ENCODE measurements at places on chromosomes 2 and 18. TPM values are rescaled to one million over a fixed set of nuclear protein-coding genes. Genes with fewer than 3 reads are reported as not detected.

GRCh38 chr2:86260978-86261377 lies 61.7 kb downstream of the MRPL35 start:
- no peak for DNase-seq

- no peak for DNase-seq
Measured at GRCh38 chr2:119431155-119431975, at the start of gene TMEM37. Gene TMEM37 (plus strand): TSS chr2:119431854. CDS start chr2:119431904, 50 bp downstream.

DNA sequence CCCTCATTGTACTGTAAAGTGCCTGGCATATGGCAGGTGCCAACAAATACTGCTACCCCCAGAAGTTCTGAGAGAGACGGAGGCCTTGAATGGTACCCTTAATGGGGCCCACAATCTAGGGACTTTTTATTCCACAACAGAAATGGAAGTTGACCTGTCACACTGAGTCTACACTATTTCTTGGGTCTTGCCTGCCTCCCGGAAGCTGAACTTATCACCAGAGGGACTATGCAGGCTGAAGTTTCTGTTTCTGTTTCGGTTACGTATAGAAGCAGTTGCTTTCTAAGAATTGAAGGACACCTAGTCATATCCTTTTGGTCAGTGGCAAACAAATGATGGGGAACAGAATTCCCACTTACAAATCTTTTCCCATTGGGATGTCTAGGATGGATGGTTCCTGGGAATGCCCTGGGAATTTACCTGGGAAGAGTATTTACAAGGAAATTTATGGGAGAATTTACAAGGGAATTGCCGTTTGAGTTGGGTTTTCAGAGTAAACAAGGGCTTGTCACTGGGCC lies 74.2 kb downstream of the HS1BP3 start:
- no peak for DNase-seq

The PDE1A gene
- total RNA-seq, result 14.5 TPM

- no peak for DNase-seq
Measured at GRCh38 chr18:66601649-66602048, 2.2 kb downstream of the CDH19 start.

DNA sequence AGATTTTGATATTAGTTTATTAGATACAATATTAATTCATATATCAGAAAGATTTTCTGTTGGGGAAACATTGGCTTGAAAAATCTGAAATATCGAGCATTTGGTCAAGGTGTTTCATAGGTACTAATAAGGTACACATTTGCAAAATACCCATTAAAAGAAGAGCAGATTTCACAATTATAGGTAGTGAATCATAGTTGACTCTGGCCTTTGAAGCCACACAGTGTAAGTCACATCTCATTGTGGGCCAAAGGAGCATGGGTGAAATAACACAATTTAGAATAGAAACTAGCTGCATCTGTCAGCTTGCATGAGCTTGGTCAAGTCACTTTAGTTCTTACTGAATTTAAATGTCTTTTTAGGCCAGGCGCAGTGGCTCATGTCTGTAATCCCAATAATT lies 4.9 kb downstream of the KDM3A start:
- DNase-seq, result no peak

DNA sequence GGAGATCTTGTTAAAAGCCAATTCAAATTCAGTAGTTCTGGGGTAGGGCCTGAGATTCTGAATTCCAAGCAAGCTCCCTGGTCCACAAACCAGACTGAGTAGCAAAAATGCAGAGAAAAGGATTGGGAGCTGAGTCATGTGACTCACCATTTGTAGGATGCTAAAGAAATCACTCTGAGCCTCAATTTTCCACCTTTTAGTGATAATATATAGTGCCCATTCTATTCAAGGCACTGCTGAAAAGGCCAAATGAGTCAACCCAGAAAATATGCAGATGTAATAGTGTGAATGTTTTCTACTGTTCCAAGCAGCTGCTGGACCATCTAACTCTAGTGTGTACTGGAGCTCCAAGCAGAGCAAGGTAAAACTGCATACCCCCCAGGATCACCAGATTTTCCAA lies 47.2 kb downstream of the SLC14A2 start:
- DNase-seq, result no peak

GRCh38 chr2:164981217-164981990 lies 26.1 kb upstream of the SLC38A11 start:
- DNase-seq, result no peak

The CFC1B gene
- not detected for total RNA-seq

The GPR45 gene
- total RNA-seq, result not detected

DNA sequence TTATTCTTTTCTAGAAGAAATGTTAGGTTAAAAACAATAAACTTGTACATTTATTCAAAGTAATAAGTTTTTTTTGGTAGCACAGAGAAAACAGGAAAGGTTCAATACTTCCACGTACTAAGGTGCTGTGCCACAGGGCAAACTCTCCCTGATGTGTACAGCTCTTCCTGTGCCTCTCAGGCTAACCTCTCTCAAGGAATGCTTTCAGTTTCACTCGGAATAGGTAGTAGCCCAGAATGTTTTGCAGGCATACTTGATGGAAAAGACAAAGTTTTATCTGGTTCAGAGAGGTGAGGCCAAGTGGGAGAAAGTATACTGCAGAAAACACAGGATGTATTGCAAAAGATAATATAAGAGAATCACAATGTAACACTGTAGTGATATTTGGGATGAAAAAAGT lies 171.0 kb upstream of the ZFP36L2 start:
- DNase-seq, result no peak

DNA sequence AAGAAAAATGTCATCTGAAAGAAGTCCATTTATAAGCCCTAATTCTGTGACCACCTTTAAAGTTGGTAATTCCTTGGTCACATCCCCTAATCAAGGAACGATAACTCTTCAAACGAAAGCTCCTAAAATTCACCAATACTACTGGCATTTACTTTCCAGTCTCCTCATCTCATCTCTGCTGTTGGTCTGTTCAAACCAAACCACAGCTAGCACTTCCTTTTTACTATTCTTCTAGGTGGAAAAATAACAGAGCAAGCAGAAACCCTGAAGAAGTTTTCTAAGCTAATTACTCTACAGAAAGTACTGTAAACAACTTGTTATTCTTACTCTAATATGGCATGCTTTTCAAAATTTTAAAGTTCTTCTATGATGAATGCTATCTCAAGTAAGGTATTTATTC lies 21.6 kb downstream of the TIA1 start:
- DNase-seq, result no peak

DNA sequence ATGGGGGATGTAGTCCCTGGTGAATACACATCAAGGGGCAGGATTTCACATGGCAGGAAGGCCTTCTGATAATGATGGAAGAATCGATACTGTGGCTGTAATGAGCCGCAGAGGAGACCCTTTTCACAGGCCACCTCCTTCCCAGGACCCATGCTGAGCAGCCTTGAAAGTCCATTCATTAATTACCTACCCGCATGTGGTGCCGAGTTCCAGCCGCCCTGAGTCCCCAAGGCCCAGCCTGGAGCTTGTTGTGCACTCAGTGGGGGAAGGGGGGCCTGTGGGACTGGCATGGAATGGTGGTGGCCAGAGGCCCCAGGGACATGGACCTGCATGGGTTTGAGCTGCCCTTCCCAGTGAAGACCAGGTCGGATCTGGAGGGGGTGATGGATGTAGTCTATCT lies 25.5 kb downstream of the ASB18 start:
- DNase-seq, result peak; percentile 60

DNA sequence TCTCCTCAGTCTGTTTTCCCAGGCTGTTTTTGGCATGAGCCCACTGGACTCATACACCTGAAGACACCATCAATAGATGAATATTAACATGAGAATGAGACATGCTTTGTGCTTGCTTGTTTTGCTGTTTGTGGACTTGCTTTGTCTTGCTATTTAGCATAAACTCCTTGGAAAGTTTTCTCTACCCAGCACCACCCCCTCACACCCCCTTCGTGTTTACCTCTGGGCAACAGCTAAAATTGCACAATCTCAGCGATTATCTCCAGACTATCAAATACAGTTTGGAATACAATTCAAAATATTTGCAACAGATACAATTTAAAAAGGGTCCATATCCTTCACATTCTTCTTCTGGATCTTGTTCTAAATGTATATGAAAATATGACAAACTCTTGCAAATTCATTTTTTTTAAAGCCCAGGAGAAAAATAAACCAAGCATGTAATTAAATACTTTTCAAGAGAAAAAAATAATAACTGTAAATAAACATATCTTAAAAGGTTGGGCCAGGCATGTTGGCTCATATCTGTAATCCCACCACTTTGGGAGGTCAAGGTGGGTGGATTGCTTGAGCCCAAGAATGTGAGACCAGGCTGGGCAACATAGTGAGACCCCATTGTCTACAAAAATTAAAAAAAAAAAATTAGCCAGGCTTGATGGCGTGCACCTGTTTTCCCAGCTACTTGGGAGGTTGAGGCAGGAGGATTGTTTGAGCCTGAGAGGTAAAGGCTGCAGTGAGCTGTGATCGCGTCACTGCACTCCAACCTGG lies 32.3 kb upstream of the PMAIP1 start:
- no peak for DNase-seq

GRCh38 chr18:8779251-8779650 lies 73.9 kb downstream of the MTCL1 start:
- DNase-seq, result no peak

GRCh38 chr2:15754703-15755099 lies 163.0 kb downstream of the DDX1 start:
- DNase-seq, result no peak

- no peak for DNase-seq
Measured at GRCh38 chr2:141660232-141660631, 470.6 kb downstream of the LRP1B start.

The CDK15 gene
- not detected for total RNA-seq

The PLEK gene
- 4.4 TPM for total RNA-seq

The CELF4 gene
- 2.2 TPM for total RNA-seq

The CD207 gene
- total RNA-seq, result 2.5 TPM

GRCh38 chr2:159078443-159078842 lies 110.0 kb downstream of the TANC1 start:
- no peak for DNase-seq

The FZD7 gene
- total RNA-seq, result 37.1 TPM

DNA sequence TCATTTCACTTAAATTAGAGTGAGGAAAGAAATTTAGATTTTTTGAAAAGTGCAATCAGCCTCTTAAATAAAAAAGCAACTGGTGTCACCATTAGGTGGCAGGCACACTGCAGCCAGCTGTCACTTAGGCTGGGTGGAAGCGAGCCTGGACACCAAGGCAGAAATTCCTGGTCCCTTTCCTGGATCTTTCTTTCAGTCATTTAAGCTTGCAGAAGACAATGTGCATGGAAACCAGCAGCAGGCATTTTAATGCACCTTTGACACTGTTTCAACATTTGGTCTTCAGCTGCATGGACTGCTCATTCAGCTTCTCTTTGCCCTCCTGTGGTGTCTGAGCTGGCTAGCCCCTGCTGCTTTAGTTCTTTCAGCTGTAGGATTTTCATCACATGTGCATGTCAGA lies 61.0 kb downstream of the AQP4 start:
- no peak for DNase-seq

The NTSR2 gene
- not detected for total RNA-seq

The RGPD5 gene
- total RNA-seq, result 40.0 TPM

- DNase-seq, result no peak
Measured at GRCh38 chr2:1659951-1660565, 84.3 kb downstream of the PXDN start.

- no peak for DNase-seq
Measured at GRCh38 chr18:69674966-69675365, 272.7 kb downstream of the CD226 start.

The AMER3 gene
- not detected for total RNA-seq

DNA sequence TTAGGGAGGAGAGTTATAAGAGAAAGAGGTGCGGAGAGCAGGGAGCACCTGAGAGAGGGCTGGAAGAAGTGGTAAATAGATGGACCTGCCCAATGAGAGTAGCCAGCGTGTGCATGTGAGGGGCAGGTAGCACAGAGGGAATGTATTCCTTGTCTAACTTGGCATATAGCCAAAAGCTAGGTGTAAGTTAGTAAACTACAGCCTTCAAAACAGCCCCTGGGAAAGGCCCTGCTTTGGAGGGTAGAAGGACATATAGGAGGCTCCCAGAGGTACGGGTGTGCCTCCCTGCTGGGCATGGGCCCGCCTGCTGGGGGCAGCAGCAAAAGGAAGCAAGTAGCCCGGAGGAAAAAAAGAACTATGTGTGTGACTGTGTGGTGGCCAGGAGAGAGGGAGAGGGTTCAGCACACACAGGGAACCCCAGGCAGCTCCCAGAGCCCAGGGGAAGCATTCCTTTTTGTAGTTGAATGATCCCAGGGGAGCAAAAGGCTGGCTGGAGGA lies 48.0 kb downstream of the TCF7L1 start:
- no peak for DNase-seq

GRCh38 chr2:128178650-128179460 lies 87.9 kb downstream of the UGGT1 start:
- DNase-seq, result no peak

The TUBB8B gene
- total RNA-seq, result 1.7 TPM

The MAP3K19 gene
- not detected for total RNA-seq
